ENCODE measurements at places on chromosomes 3 and 15. TPM values are rescaled to one million over a fixed set of nuclear protein-coding genes. Genes with fewer than 3 reads are reported as not detected.

Gene IGDCC3
- total RNA-seq: not detected

DNA sequence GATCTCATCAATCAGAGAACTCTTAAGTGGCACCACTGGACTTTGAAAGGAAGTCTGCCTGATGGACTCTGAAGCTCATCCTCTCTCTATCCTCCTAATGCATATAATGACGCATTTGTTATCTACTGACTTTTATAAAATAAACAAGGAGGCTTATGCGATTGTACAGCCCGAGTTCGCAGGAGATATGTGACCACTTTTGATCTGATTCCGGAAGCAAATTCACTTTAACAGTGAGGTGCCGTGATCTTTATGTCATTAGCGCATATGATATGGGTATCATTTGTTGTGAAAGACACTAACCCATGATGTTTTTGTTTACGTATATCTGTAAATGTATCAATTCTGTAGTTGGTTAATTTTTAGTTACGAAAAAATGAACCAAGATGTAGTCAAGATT is 427 bp upstream of the RNF111 start:
- no peak for DNase-seq

Gene NRROS
- total RNA-seq: 18.3 TPM

DNA sequence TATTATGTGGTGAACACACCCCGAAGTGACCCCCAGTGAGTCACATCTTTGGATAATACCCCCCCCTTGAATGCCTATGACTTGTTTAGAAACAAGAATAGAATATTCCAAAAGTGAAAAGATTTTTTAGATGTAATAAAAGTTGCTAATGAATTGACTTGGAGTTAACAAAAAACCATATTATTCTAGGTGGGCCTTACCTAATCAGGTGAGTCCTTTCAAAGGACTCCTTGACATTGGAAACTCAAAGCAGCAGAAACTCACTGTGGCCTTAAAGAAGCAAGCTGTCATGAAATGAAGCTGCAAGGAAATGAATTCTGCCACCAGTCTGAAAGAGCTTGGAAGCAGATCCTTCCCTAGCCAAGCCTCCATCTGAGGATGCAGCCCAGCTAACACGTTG is 10.9 kb upstream of the ISL2 start:
- no peak for DNase-seq

DNA sequence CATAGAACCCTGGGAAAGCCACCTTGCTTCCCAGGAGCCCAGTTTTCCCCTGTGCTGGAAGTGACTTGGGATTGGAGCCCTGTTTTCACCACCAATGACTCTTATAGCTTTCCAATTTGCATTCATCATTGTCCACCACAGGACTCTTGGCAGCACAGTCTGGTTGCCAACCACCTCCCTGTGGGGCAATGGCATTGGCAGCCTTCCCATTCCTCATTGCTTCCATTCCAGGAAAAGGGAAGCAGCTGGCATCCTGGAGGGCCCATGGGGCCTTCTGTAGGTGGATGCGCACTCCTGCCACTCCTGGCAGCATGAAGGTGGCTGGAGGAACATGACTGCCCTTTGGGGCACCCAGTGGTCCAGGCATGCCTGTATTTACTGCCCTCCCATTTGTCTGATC is 57.7 kb downstream of the FEM1B start:
- DNase-seq: no peak

Gene ITIH1
- total RNA-seq: not detected

Gene ANKRD63
- total RNA-seq: 0.35 TPM

- DNase-seq: no peak
Observed at GRCh38 chr3:94735354-94735753, 672.5 kb downstream of the NSUN3 start.

Gene ONECUT1
- not detected for total RNA-seq

- DNase-seq: no peak
Observed at GRCh38 chr15:73493922-73494321, 51.0 kb downstream of the REC114 start.

Gene ERC2
- not detected for total RNA-seq

Gene EHHADH
- 0.30 TPM for total RNA-seq

DNA sequence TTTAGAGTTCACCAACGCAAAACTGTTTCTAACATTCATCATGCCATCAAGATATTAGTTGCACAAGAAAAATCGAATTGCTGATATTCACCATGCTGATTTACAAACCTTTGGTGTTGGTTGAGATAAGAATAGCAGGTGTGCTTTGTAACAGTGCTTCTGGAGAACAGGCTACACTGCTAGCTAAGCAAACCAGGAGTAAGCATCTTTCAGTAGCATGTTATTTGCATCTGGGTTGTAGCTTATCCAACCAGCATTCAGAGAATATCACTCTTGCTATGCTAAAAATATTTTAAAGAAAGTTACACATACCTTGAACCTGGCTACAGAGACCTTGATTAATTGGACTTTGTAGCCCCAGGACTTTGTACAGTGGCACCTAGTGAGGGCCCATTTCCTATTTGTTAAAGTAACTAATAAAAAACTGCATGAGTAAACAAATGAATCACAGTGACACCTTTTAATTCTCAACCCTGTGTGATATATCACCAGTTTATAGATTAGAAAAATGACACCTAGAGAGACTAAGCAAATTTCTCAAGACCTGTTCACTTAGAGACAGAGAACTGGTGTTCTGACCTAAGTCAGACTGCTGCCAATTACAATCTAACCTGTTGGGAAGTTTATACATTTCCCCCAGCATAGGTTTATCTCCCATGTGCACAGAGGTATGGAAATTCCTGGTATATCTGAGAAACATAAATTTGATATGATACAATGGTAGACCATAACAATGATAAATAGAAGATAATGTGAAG is 435.5 kb upstream of the TGFBR2 start:
- no peak for DNase-seq

DNA sequence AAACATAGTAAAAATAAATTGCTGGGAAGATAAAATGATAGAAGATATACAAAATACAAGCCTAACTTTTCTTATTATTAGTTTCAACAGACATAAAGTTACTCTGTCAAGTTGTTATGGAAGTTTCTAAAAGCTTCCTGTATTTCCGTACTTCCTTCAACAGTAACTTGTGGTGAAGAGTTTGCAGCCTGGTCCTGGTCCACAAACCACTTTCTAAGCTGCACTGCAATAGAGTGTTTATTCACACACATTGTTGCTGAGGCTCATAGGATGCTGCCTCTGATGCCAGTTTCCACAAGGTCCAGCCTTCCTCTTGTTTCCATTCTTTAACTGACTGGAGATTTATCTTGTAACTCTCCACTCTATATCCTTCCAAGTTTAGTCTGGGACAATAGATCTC is 39.4 kb upstream of the KY start:
- DNase-seq: no peak

DNA sequence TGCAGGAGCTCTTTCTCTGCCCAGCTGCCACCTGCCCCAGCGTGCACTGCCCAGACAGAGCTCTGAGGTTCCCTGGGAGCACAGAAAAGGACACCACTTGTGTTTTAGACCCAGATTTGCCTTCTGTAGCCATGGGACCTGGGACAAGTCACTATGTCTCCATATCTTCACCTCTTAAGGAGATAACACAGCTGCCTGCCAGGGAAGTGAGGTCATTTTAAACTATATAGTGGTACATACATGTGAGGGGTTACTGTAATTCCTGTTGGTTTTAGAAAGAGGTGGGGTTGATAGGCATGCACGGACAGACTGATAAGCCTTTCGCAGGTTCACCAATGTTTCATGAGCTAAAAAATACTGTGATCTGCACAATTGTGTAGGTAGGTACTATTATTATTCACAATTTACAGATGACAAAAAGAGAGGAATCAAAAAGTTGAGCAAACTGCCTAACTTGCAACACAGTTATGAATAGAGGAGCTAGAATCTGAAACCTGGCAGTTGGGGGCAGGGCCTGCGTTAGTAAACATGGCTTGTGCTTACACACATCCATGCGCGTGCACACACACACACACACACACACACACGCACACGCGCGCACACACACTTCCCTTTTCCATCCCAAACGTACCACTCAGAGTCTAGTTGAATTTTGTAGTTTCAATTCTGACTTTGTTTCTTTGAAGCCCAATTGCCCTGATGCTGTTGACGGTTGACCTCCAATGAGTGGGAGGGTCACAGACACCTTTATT is 193.6 kb downstream of the FAM43A start:
- no peak for DNase-seq

Gene IRAK2
- total RNA-seq: 3.6 TPM

GRCh38 chr15:72154316-72154715 is 36.1 kb downstream of the SENP8 start:
- no peak for DNase-seq

GRCh38 chr3:124812291-124813265 is 74.6 kb downstream of the ITGB5 start:
- no peak for DNase-seq

DNA sequence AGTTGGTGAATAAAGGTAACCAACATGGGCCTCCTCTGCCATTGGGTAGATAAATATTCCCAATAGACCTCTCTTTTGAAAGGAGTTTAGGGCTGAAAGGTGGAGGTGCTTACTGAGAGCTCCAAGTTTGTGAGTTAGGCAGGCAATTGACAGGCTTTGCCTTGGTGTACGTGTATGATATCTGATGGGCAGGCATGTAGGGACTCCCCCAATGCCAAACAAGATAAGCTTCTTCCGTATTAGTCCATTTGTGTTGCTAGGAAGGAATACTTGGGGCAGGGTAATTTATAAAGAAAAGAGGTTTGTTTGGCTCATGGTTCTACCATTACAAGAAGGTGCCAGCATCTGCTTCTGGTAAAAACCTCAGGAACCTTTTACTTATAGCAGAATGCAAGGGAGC is 160.7 kb upstream of the EIF1B start:
- no peak for DNase-seq

DNA sequence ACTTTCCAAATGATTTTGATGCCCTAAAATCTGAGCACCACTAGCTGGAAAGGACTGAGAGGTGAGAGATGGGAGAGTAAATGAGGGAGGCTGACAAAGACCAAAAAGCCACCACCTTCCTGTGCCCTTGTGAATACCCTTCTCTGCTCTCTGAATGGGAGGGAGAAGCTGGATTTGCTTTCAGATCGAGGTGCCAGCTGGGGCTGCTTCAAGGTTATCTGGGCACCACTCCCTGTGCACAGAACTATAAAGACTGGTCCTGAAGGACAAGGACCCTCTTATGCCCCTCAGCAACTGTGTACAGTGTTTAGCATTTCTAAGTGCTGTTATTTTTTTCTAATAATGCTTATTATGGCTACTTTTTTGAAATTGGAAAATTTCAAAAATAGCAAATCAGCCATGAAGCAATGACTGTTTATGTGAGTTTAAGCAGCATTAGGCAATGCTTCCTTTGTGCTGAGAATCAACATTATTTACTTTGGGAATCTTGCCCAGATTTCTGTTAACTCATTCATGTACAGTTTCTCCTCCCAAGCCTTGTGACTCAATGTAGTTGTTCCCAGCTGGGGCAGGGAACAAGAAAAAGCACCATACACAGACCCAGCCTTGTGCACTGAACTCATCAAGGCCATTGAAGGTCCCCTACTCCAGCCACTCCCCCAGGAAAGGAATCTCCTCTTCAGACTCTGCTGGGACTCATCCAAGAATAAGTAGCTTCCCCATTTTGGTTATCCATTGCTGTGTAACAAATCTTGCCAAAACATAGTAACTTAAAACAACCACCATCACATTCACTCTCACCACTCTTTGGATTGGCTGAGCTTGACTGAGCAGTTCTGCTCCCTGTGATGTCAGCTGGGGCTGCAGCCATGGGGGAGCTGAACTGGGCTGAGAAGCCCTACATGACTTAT is 37.3 kb upstream of the CDV3 start:
- no peak for DNase-seq

DNA sequence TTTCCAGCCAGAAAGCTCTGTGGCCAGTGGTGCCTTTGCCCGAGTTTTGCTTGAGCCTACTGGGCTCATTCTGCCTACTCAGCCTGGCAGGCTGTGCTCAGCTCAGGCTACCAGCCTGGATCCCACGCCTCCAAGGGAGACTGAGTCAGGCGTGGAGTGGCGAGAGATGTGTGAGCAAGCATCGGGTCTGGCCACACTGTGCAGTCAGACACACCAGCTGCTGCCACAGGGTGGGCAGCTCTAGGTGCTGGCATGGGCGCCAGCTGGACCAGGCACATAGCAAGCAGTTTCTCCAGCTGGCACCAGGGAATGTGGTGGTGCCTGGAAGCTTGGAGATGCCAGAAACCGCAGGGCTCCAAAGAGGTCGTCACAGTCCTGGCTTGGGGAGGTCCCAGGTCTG is 498.5 kb upstream of the CNTN4 start:
- no peak for DNase-seq

GRCh38 chr3:24287755-24288450 is 206.7 kb downstream of the THRB start:
- no peak for DNase-seq

DNA sequence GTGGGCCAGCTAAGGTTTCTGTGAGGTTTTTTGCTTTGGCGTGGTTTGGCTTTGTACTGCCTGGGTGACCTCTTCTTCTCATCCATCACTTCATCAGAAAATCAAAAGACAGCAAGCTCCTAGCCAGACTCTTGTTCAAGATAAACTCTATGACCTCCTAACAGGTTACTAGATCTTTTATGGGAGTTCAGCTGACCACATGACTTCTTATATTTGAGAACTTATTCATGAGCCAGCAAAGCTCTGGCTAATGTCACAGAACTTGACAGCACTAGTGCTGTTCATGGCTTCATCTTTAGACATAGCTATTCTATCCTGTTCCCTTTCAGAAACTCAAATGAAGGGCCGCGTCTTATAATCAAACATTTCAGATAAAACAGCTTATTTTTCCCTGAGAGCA is 527.1 kb upstream of the GOLIM4 start:
- no peak for DNase-seq

- DNase-seq: peak; percentile 25
Observed at GRCh38 chr15:75843678-75844581, 683 bp downstream of the UBE2Q2 start.

- DNase-seq: no peak
Observed at GRCh38 chr3:194298331-194299227, 52.5 kb downstream of the CPN2 start.

Gene DLG1
- 106 TPM for total RNA-seq

DNA sequence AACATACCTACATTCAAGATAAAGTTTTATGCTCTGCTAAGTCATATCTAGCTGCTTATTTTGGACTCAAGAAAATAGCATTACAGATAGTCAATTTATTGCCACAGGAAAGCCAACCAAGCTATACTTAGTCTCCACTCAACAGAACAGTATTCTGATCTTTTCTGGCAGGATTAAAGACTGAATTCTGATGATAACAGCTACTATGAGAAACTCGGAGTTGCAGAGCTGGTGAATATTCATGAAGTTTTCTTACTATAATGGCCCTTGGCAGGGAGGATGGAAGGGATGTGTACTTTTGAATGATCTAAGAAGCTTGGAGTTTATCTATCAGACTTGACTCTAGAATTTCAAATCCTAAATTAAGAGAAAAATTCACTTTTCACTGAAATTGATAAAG is 237.7 kb downstream of the CTNNB1 start:
- DNase-seq: no peak

Gene ROBO2
- total RNA-seq: not detected

All from CD4-positive, CD25-positive, alpha-beta regulatory T cell (primary cell).